ENCODE measurements at places on chromosomes 4 and X.

DNA sequence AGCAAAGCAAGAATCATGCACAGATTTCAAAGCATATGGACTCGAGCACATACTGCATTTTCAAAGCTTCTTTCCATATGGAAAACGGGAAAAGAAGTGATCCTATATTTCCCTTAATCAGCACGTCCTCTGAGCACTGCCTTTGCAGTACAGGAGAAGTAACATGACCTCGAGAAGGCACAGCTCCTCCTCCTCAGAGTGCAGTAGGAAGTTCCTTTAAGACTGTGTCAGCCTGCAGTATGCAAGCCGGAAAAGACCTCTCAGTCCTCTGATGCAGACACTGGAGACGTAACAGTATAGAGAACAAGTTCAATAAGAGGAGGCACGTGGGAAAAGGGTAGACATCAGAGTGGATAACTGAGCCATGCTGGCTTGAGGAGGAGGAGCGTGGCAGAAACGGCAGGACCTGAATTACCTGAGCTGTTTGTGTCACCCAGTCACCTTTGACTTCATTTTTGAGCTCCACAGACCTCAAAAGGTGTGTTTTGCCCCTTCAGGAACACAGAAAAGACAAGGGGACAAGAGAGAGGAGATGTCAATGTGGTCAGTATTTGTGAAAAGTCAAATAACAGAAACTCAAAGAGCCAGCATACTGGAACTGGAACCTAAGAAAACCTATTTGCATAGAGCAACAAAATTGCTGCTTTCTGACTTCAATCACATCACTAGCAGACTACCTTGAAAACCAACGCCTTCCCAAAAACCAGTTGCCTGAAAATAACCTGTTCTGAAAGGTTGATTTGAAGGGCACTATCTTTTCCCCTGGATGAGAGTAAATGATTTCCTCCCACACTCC, 20.8 kb downstream of the IRF2 start:
- DNase-seq = peak; percentile 69

GRCh38 chr4:158805635-158806471, 37.0 kb downstream of the FNIP2 start:
- peak; percentile 92 for DNase-seq

DNA sequence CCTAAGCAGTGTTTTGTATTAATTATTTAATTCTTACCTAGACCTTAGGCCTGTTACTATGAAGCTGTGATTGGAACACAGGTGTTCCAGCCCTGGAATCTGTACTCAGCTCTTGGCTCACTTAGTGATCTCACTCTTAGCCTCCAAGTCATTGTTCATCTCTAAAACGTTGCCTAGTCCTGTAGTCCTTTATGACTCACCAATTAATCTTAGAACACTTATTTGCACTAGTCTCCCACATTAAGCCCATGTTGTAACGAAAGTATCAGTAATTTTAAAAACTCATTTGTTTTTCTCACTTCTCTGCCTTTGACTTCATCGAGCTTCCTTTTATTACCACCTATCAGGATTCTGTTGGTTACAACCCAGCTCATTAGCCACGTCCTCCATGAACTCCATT, 1224.7 kb upstream of the TENM3 start:
- DNase-seq = no peak

- no peak for DNase-seq
Measured at GRCh38 chr4:186719925-186720694, 3.5 kb downstream of the FAT1 start.

Measured in vagina (tissue), 2 donors.